ENCODE measurements at places on chromosomes 12 and 14.

DNA sequence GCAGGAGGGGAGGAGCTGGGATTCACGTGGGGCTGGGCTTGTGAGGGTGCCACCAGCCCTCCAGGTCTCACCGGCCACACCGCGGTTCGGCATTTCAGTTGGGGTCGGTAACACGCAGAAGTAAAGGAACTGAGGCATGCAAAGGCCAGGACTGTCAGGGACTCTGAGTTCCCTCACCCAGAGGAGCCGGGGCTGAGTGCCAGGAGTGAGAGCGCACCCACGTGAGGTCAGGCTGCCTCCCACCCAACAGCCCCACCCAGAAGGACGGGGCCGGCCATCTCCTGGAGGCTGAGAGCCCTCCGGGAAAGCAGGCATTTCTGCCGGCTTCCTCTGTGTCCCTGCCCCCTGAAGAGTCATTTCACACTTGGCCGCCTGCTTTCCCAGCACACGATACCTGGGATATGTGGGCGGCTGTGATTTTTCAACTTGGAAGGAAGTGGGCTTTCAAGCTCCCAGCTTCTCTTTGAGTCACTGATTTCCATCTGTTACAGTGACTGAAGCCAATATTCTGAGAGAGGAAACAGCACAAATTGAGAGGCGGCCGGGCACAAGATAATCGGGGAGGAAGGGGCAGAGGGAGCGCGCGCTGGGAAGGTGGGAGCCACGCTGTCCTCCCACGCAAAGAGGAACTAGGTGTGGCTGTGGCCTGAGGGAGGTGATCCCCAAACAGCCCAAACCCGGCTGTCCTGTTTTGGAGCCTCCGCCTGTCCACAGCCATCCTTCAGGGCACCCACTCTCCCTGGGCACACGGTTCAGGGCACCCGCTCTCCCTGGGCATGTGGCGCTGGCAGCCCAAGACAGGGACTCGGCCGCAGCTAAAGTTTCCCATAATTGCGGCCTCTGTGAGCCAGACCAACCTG lies 19.0 kb downstream of the GALNT9 start:
- no peak for DNase-seq

- DNase-seq, result no peak
Observed at GRCh38 chr12:1915082-1915968, 3.1 kb downstream of the CACNA2D4 start.

DNA sequence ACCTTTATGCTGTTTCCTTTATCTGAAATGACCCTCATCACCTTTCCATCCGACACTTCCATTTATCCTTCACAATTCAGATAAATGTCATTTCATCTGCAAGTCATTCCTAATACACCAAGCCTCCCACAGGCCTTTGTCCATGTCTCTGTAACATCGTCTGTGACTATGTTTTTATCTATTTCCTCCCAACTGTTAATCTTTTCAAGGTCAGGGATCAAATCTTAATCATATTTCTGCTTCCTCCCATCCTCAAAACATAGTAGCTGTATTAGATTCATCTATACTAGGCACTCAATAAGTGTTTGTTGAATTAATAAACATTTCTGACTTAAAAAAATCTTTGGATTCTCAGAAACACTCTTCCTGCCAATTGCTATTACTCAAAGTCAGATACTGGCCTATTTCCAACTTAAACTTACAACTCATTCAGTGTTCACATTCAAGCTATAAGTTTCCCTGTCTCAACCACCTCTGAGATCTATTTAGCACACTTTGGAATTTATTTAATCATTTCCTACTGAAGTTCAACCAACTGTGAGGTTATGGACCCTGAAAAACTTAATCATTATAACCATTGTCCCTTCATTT lies 100.2 kb upstream of the ALX1 start:
- DNase-seq, result no peak

DNA sequence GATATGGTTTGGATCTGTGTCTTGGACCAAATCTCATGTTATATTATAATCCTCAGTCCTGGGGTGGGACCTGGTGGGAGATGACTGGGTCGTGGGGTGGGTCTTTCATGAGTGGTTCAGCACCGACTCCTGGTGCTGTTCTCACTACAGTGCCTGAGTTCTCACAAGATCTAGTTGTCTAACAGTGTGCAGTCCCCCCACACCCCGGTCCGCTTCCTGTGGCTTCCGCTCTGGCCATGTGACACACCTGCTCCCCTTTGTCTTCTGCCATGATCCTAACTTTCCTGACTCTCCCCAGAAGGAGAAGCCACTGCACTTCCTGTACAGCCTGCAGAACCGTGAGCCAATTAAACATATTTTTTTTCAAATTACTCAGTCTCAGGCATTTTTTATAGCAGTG lies 1262.2 kb downstream of the TMEM121 start:
- DNase-seq, result no peak

GRCh38 chr12:69616025-69616424 lies 5.3 kb upstream of the LRRC10 start:
- no peak for DNase-seq

DNA sequence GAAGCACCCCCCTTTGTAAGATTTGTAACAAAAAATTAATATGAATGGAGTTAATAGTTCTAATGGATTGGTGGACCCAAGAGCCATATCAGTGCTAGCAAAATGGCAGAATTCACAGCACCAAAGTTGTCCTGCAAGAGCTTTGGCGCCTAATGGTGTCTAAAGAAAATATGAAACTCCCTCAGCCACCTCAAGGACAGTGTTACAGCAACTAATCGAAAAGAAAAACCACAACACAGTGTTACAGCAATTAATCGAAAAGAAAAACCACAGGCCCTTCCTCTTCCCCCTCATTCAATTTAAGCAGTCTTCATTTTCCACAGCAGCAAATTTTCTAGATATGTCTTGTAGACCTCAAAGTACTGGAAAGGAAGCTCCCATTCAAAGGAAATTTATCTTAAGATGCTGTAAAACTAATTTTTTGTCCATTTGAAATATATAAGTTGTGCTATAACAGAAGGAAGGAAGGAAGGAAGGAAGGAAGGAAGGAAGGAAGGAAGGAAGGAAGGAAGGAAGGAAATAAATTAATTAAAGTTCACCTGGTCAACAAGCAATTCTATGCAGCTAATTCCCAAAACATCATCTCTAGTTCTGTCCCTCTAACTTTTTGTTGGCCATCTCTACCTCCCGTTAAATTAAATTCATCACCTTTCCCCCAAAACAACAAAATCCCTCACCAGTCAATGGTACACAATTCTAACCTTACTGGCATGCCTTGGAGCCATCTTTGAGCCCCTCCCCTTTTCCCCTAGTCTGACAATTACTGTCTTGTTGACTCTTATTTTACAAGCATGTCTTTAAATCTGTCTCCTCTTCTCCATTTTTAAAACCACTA lies 17.4 kb downstream of the LRP6 start:
- DNase-seq, result no peak

DNA sequence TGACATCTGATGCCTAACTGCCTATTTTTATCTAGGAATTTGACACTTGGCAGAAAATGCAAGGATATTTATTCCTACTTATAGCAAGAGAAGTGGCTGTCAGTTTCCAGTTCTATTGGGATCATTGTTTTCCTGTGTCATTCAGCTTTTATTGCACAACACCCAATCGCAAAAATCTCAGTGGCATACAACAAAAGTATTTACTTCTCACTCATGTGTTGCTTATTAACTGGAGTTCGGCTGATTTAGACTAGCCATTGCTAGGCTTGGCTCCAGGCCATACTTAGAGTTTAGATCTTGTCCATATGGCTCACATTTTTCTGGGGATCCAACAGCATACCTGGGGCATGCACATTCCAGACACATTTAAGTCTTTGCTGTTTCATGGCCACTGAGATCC lies 218.6 kb upstream of the SYT1 start:
- no peak for DNase-seq

DNA sequence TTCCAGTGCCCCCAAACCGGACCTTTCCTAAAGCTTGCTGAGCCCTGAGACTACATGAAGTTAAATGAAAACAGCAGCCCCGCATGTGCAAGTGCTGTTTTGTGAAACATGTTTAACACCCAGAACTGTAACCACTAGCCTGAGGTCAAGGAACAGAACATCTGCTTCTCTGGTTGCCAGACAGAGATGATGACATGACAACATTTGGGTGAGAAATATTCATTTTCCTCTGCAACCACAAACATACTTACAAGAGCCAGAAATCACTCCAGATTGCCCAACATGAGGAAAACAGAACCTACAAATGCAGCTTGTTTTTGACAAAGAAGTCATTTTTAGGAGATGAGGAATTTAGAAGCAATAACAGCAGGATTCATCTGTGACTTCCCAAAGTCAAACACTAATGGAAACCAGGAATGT lies 110.4 kb downstream of the BCAT1 start:
- peak; percentile 48 for DNase-seq

DNA sequence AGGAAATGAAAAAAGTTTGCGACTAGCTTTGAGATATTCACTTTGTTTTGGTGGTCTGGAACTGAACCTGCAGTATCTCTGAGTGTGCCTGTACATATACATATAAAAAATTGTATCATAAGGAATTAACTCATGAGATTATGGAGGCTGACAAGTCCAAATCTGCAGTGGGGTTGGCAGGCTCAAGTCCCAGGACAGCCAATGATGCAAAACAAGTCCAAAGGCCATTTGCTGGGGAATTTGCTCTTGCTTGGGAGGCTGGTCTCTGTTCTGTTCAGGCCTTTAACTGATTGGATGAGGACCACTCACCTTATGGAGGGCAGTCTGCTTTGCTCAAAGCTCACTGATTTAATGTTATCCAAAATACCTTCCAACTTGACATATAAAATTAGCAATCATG lies 66.8 kb downstream of the FGD4 start:
- no peak for DNase-seq

DNA sequence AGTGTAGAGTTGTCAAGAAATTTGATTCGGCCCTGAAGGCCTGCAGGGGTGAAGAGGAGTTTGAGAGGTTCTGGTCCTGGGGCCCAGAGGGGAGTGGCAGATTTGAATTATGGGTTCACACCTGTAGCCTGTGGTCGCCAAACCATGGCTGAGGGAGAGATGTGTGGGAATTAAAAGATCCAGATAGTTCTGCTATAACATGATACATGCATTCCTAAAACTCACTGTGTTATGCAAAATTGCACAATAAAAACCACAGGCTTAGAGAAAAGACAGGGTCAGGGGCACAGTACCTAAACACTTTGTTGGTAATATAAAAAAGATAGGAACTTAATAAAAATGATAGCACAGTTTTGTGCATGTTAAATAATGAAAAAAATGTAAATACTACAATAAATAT lies 106.2 kb downstream of the TMEM30B start:
- no peak for DNase-seq

- DNase-seq, result no peak
Observed at GRCh38 chr12:6065863-6066199, 58.6 kb downstream of the VWF start.

GRCh38 chr12:3417113-3417512 lies 73.9 kb upstream of the PRMT8 start:
- no peak for DNase-seq

GRCh38 chr12:80778005-80778541 lies 61.4 kb downstream of the MYF5 start:
- peak; percentile 84 for DNase-seq

DNA sequence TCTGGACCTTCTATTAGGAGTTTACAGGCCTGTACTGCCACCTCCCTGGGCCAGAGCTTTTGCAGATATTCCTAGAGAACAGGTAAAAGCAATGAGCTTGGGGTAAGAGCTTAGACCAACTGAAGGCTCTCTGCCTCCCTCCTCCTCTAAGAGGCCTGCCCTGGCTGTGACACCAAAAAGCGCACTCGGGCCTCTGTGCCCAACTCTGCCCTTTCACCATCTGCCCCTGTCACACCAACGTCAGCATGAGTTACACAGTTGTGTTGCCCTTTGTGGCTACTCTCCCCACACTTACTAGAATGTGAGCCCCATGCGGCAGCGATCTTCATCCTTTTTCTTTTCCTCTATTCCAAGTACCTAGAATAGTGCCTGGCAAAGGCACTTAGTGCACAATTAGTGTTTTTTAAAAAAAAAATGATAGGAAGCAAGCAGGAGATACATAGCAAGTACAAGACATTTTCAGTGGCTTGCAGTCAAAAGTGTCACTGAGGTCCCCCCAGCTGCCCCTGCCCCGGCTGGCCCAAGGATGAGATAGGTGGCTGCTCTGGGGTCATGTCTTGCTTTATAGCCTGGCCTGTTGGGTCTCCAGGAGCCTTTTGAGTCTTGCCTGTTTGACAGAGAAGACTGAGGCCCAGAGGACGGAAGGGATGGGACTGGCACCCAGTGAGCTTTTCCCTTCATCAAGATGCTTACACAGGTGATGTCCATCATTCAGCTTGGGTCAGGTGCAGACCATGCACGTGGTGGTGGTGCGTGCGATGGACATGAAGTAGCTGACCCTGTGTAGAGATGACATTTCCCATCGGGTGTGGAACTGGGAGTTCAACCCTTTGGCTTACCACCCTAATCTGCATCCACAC lies 12.5 kb downstream of the CKB start:
- DNase-seq, result no peak

- DNase-seq, result no peak
Observed at GRCh38 chr12:68482660-68483059, 128.0 kb upstream of the RAP1B start.

DNA sequence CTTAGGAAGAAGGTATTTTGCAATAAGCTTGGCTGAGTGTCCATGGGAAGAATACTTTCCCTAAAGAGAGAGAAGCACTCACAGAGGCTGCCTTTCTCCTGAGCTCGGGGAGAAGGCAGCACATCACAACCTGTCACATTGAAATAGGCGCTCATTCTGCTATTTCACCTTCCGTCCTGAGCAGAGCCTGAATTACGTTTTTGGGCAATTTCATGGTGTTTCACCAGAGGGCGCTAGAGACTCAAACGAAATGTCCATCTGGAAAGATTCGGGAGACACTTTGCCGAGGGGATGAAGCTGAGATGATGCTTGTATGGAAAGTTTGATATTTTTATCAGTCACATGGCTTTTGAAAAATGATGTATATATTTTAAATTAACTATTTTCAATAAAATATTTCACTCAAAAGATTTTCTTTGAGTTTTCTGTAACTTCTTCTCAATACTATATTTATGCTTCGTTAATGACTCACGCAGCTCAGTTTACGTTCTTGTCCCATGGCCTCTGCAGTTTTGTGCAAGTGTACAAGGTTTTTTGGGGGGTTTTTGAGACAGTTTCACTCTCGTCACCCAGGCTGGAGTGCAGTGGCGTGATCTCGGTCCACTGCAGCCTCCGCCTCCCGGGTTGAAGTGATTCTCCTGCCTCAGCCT lies 17.4 kb upstream of the B4GALNT3 start:
- peak; percentile 60 for DNase-seq

- no peak for DNase-seq
Observed at GRCh38 chr12:19726592-19726991, 287.3 kb downstream of the AEBP2 start.
